Kidney epithelial cell (primary cell): ENCODE measurements at places on chromosomes 6 and 20.

DNA sequence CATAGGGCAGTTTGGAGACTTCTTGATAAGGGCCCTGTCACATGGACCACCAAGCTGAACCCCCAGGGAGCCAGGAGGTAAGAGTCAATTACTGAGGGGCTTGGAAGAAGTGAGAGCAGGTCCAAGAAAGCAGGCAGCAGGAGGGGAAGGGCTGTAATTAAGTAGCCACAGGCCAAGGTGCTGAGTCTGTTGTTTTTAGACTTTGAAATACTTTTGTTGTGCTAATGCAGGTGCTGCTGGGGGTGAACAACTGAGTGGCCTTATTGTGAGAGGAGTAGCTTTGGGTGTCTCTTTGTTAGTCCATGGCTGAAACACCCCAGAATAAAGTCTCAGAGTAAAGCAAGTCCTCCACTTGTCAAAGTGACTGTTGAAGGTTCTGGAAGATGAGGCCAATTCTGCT lies 267.0 kb upstream of the SUPT3H start:
- DNase-seq, result no peak

GRCh38 chr20:34875642-34876405 lies 588 bp upstream of the ACSS2 start:
- DNase-seq, result peak; percentile 91

DNA sequence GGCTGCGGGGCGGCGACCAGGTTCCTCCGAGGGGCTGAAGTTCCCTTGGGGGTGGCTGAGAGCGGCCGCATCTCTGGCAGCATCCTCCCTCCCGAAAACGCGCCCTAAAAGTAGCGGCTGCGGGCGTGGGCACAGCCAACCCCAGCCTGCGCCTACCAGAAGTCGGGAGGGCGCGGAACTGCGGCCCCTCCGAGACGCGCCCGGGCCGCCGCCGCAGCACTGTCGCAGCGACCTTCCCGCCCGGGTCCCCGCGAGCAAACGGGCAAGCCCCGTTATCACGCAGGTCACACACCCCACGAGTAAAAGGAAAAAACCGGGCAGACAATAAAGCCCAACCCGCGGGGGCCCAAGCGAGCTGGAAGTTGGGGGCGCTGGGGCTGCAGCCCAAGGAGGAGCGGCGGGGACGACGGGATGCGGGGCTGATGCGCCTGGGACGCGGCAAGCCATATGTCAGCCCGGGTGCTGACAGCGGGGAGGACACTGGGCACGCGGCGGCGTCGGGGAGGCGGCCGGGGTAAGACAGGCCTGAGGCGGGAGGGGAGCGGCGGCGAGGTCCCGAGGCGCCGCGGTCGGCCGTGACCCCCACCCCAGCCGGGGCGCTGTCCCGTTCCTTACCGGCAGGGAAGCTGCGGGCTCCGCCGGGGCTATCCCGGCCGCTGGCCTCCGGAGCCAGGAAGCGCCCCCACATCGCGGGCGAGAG lies 659 bp downstream of the CEP85L start:
- DNase-seq, result no peak

DNA sequence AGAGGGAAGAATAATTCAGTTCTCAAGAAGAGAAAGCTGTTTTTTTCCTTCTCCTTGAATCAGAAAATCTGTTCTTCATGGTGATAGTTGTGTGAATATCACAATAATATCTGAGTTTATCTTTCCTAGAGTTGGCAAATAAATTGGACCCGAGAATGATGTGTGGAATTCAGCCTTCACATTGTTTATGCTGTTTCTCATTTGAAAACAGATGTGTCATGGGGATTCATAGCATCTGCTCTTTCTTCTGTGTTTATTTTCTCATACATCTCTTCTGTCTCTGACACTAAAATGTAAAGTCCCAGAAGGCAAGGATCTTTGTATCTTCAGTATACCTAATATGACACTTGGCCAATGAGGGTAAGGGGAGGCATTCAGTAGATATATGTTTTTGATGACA lies 103.6 kb upstream of the SGK1 start:
- no peak for DNase-seq

- DNase-seq, result no peak
Observed at GRCh38 chr6:133306931-133307330, 65.8 kb downstream of the EYA4 start.

DNA sequence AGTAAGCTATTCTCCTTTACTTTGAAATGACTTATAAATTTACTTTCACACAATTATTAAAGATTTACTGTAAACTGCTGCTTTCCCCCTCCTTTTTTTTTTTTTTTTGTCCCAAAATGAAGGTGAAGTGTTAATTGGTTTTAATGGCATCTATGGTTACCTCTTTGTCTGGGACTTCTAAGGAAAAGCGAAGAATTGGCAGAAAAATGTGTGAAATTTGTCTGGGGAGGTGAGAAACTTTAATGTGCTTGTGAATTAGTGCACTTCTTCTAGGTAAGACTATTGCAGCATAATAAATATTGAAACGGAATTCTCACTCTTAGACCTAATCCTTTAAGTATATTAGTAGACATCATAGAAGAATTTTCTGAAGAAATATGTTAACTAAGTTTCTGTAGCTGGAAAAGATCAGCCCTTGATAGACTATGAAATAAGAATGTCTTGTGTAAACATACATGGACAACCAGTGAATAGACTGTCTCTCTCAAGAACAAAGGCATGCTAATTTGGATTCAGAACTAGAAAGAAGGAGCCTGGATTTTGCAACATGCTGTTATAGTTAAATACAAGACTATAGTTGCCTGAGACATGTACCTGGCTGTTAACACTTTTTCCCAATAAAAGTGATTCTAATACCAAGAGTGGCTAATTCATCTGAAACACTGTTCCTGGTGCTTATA lies 23.9 kb downstream of the FLRT3 start:
- no peak for DNase-seq
